ENCODE measurements at places on chromosomes 7 and 10.

GRCh38 chr7:5661942-5662341 lies 119.5 kb downstream of the RNF216 start:
- DNase-seq, result no peak

GRCh38 chr7:156994417-156994816 lies 16.0 kb downstream of the MNX1 start:
- DNase-seq, result no peak

DNA sequence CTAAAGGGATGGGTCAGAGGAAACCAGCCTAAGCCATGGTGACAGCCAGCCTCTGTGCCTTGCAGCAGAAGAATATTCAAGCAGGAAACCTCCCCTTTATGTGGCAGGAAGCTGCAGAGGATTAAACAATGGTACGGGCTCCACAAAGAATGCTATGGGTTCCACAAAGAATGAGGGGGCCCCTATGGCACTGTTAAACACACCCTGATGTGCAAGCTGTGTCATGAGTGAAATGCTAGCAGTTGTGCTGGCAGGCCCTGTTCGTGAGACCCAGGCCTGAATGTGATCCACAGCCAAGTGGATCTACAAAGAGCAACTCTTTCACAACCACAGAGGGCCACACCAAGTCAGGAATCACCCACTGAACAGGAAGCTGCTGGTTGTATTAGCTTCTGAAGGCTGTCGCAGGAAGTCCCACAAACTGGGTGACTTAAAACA lies 68.9 kb downstream of the MYOF start:
- DNase-seq, result no peak

GRCh38 chr7:155058896-155059295 lies 11.2 kb upstream of the HTR5A start:
- DNase-seq, result no peak

DNA sequence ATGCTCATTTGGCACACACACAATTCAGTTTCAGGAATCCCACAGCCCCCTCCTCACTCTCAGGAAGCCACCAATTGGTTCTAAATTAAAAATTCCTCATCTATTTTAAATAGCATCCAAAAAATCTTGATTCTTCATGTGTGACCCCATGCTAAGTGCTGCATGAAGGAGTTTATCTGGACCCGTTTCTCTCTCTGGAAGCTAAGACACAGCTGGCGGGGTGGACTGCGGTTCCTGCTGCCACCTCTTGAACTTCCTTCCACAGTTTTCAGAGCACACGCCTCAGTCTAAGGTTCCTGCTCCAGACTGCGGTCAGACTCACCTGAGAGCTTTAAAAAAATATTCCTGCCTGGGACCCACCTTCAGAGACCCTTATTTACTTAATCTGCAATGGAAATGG lies 34.5 kb downstream of the LYZL1 start:
- DNase-seq, result no peak

GRCh38 chr10:7547206-7547605 lies 119.6 kb downstream of the ITIH5 start:
- no peak for DNase-seq

DNA sequence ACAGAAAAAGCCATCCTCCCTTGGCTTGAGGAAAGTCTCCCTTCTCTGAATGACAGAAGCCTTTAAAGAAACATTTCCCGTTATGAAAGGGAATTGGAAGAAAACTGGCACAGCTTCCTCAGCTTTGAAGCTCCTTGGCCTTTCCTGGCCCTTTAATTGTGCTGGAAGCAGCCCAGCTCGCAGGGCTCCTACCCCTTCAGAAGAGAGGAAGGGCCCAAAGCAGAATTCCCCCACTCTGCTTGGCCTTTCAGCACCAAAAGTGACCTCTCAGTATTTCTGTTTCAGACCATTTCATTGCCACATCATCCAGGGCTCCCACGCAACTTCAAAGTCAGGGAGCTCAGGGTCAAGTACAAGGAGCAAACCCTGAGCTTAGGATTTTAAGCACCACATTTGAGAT lies 4.2 kb downstream of the AFAP1L2 start:
- no peak for DNase-seq

GRCh38 chr7:68288144-68288593 lies 1291.5 kb downstream of the TYW1 start:
- no peak for DNase-seq

DNA sequence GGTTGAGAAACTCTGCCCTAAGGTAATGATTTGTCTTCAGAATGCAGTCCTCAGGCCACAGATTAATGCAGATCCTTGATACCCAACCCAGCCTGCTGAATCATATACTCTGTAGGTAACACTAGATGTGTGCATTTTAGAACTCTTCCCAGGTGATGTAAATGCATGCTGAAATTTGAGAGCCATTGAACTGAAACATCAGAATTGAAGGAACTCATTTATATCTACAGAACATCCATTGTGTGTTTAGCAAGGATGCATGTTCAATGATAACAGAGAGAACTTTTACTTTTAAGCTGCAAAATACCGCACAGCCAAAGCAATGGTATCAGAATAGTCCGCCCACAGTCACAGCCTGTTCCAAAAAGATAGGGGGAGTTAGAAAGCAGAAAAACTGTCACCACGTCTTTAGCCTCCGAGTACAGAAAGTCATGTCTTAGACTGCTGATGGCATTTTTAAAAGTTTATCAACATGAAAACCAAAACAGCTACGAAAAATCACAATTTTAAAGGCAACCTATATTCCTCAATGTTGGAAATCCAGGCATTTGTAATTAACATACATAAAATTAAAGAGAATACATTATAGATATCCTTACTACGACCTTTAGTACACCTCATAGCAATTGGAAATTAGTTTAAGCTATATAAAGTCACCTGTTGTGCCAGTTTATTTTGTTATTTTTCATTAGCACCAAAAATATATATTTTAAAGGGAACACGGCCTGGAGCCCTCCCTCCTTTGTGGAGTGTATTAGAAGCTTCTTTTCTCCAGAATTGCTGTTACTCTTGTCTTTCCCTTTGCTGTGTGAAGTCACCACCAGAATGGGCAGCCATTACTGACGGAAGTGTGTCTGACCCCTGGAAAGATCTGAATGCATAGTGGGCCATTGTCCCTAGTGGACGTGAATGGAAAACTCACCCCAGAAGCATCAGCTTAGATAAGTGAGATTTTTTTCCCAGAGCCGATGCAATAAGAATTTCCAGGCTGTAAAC lies 65.8 kb upstream of the PRKAR2B start:
- DNase-seq, result peak; percentile 8

DNA sequence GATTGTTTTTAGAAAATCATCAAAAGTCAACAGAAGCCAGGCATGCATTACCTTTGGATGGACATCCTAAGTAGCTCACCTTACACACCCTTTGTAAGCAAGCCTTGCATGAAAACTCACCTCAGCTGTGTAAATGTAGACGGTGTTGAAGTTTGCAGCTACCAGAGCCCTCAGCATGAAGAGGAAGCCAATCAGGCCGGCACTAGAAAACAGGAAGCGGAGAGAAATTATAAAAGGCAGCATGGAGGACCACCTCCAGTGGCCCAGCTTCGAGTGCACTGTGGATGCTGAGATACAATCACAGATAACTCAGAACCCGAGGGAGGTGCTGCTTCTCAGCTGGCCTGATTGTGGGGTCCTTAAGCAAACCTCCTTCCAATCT lies 75.3 kb downstream of the SVOPL start:
- no peak for DNase-seq

- no peak for DNase-seq
Observed at GRCh38 chr7:91814189-91814588, 66.3 kb downstream of the MTERF1 start.

- DNase-seq, result no peak
Observed at GRCh38 chr10:96655461-96656197, 64.7 kb downstream of the PIK3AP1 start.

GRCh38 chr7:111756687-111757178 lies 194.4 kb upstream of the IMMP2L start:
- peak; percentile 25 for DNase-seq

- no peak for DNase-seq
Observed at GRCh38 chr7:23345601-23346000, 46.5 kb downstream of the MALSU1 start.

DNA sequence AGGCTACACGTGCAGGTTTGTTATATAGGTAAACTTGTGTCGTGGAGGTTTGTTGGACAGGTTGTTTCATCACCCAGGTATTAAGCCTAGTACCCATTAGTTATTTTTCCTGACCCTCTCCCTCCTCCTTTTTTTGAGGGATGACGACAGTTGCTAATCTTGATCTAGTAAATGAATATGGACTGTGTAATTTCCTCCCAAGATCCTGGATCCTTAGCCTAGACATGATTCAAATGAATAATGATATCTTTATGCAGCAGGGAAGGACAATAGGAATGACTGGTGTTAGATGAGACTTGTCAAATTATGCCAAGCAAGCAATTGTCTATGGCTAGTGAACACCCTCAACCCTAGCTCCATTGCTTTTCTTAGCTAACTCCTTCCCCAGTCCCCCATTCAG lies 156.2 kb downstream of the PLPP4 start:
- no peak for DNase-seq

DNA sequence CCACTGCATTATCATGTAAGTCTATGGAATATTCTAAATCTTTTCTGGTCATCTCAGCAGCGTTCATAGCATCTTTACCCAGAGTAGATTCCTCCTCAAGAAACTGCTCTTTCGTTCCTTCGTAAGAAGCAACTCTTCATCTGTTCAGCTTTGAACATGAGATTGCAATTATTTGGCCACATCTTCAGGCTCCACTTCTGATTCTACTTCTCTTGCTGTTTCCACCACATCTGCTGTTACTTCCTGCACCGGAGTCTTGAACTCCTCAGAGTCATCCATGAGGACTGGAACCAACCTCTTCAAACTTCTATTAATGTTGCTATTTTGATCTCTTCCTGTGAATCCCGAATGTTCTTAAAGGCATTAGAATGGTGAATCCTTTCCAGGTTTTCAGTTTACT lies 12.7 kb downstream of the CHST12 start:
- no peak for DNase-seq

DNA sequence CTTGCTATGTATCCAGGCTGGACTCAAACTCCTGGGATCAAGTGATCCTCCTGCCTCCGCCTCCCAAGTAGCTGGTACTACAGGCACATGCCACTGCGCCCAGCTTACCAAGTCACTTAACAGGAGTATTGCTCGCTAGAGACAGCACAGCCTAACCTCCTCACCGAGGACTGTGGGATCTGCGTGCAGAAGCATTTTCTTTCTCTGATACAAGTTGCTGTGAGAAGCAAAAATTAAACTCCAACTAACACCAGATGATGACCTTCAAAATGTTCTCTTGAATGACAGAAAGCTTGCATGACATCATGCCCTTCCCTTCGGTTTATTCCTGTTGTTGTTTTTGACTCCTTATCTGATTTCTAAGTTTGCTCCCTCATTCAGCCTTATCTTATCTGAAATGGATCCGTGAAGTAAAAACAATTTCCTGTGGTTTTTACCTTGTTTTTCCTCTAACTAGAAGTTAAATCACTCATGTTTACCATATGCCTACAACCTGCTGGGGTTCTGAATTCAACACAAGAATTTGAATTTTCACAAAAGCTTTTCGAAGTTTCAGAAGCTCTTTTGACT lies 94.4 kb upstream of the KIF5B start:
- DNase-seq, result no peak

DNA sequence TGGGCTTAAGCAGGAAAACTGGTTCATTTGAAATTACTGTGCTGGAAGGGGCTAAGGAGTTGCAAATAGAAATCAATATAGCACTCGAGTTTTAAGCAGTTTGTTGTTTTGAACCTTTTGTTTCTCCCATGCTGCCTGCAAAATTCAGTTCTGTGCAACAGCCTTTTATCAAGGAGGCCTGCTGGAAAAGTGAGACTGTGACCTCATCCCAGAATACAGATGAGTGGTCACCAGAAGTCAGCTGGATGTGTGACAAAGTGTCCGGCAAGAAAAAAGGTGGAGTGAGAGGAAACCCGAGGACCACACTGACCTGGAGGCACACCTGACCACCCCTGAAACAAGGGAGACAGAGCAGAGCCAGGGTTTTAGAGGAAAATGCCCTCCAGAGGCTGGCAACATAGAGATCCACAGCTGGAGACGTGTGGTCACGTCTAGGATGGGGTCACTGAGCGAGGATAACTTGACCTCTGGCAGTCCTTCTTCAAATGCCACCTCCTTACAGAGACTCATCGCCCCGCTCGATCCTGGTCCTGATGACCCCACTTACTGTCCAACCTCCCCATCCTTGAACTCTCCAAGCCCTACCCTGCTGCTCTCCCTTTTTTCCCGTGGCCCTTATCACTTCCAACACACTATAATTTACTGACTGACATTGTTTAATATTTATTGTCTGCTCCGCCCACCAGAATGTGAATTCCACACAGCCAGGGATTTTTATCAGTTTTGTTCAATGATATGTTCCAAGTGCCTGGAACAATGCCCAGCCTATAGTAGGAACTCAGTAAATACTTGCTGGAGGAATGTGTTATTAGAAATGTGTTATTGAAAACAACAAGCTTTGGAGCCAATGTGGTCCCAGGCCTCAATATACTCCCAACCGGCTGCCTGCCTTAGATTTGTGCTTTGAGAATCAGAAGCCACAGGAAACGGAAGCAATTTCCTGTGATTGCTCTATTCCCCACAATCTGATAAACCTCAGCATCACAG lies 243.8 kb downstream of the GLI3 start:
- peak; percentile 15 for DNase-seq

- DNase-seq, result peak; percentile 62
Observed at GRCh38 chr10:124436191-124436638, 13.6 kb downstream of the NKX1-2 start.

DNA sequence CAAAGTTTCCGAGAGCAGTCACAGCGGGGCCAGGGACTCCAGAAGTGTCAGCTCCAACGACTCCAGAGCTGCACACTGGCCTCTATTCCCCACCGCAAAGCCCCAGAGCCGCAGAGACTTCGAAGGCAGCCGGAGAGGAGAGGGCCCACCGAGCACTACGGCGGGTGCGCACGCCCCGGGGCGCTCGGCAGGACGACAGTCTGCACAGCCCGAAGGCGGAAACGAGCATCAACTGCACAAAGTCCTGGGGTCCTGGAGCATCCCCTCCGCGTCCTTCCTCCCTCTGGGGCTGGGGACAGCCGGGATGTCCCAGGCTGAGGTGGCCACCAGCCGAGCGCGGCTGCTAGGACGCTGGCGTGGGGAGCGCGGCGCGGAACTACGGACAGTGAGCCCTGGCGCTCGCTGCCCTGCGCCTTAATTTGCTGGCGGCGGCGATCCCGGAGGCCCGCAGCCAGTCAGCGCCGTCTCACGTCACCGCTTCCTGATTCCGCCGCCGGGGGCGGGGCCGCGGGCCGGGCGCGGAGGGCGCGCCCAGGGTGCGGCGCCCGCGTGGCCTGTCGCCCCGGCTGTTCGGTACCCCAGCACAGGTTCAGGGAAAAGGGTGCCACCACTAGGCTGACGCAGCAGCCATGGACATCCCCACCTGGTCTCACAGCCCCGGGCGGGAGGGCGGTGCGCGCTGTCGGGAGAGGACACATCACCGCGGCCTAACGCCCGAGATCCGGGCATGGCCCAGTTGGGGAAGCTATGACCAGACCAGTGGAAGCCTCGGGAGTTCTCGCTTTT lies at the start of gene TBX20:
TBX20 (minus strand) TSS at position 391 of the 786 bp plus-strand sequence. CDS start 480 bp downstream, outside the sequence.
- DNase-seq, result no peak

GRCh38 chr7:130669085-130669700 lies 645 bp upstream of the COPG2 start:
- no peak for DNase-seq

GRCh38 chr7:107209565-107209964 lies 40.8 kb downstream of the HBP1 start:
- DNase-seq, result no peak

- DNase-seq, result no peak
Observed at GRCh38 chr7:40402661-40403060, 267.9 kb downstream of the SUGCT start.

- DNase-seq, result no peak
Observed at GRCh38 chr7:27025270-27025669, 70.5 kb downstream of the HOXA1 start.
